Left ventricle myocardium superior (tissue), 1 donor: ENCODE measurements at places on chromosomes 2 and 18.
A peak's percentile ranks its signal among the peaks of the same experiment; 100 is the strongest.

DNA sequence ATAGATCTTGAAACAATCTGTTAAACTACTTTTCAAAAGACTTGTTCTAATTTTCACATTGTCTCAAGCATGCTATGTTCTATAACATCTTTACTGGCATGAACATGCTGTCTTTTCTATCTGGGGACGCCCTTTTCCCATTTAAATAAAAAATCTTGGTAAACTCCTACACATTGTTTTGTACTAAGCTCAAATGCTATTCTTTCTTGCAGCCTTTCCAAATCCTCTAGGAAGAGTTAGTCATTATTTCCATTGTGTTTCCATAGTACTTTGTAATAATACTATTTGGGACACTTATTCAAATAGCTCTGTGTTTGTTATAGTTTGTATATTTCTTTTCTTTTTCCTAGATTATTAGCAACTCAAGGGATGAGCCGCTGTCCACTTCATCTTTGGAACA lies 828.6 kb upstream of the FSHR start:
- no peak for DNase-seq

DNA sequence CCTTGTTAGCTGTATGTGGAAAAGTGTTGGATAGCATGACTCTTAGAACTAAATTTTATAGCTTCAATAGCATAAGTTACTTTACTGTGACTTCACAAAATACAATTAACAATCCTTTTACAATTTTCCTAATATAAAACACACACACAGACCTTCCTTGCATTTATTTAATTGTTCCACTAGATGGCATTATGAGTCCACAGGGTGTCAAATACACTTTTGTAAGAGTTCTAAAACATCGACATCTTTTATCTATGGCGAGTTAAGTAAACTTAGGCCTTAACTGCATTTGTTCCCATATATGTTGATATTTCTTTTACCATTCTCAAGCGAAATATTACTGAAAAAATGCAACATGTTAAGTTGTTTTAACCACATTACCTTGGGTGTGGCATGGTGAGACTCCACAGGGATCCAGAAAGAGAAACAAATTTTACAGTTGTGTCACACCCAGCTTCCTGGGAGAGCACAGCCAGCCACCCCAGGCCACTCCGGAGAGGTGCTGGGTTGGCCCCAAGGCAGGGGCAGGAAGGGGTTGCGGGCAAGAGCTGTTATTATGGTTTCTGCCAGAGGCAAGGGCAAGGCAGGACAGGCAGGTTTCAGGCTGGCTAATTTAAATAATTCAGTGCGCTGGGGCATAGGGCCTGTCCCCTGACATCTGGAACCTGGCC lies 312.4 kb upstream of the MC4R start:
- DNase-seq: no peak

GRCh38 chr2:102078773-102079172 lies 63.8 kb upstream of the IL1R1 start:
- no peak for DNase-seq

GRCh38 chr18:12306752-12307700 lies 1.0 kb upstream of the TUBB6 start:
- peak; percentile 72 for DNase-seq

GRCh38 chr2:32856891-32857290 lies 89.9 kb upstream of the LTBP1 start:
- DNase-seq: no peak

GRCh38 chr2:203279288-203279687 lies 40.5 kb downstream of the CYP20A1 start:
- DNase-seq: no peak
